ENCODE measurements at places on chromosomes 1 and 21.

- DNase-seq = no peak
Measured at GRCh38 chr1:159318784-159319551, 16.8 kb downstream of the FCER1A start.

DNA sequence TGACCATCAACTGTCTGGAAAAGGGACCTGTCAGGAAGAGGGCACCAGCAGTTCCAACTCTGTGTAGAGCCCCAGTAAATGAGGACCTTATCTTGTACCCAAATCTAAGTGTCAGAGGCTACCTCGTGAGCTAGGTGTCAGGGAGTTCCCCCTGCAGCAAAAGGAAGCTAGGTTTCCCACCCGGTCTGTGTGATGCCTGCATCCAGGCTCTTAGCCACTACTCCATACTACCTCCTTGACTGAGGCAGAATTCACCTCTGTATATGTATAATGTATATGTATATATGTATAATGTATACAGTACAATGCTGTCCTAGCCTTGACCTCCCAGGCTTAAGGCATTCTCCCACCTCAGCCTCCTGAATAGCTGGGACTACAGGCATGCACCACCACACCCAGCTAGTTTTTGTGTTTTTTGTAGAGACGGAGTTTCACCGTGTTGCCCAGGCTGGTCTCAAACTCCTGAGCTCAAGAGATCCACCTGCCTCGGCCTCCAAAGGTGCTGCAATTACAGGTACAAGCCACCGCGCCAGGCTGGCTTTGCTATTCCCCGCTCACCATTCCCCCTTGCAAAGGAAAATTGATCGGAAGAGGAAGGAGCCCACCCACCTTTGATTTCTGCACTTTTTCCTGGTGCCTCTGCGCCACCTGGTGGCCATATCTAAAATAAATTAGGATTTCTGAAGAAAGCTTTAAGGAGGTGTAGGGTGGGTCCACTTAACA, 15.7 kb upstream of the LUZP1 start:
- DNase-seq = peak; percentile 52

- DNase-seq = no peak
Measured at GRCh38 chr1:191350938-191351337, 807.3 kb upstream of the RGS18 start.

DNA sequence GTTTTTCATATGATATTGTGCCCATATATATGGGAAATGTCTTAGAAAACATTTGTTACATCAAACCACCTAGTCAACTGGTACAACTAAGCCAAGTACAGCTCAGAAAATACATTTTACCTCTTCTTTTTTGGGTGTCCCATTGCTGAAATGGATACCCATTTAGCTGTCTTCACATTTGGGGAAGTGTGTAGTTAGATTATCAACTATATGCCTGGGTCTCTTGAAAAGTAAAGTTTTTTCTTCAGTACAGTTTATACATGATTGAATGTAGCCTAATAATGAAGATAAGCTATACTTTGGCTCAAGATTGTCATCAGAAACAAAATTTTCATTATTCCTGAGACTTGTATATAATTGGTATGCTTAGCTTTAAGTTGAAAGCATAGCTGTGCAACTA, 2.0 kb downstream of the AGO3 start:
- no peak for DNase-seq

GRCh38 chr1:230117694-230118093, 50.7 kb downstream of the GALNT2 start:
- no peak for DNase-seq

DNA sequence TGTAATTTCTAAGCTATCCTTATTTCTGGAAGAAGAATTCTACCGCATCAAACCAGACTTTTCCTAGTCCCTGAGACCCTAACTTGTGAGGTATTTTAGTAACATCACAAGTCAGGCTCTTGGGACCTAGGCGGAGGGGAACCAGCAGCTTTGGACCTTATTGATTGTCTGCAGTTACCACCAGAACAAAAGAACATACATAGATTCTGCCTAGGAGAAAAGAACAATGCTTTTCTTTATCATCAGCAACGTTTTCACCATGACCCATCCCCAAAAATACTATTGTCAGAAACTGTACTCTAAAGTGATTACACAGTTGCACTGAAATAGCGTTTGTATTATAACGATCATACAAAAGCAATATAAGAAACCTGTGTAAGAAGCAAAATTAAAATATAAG, 860.4 kb downstream of the USP25 start:
- DNase-seq = no peak

GRCh38 chr1:168719306-168720111, 9.5 kb downstream of the DPT start:
- DNase-seq = peak; percentile 30

DNA sequence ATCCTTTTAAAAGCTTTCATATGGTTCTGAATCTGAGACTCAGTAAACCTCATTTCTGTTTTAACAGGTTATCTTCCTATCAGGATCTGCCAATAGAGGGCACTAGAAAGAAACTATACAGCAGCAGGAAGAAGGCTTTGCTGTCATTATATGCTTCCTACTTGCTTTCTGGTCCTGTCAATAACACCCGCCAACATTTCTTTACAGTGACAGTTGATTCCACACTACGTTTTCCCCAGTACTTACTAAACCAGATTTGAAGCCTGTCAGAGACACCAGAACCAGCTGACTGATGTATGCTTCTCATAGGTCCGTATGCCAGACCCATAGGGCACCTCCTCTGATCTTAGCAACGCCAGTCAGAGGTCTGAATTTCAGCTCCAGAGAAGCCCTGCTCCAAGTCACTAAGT, 341.0 kb upstream of the NEGR1 start:
- peak; percentile 61 for DNase-seq
